GM23338 (cell line): ENCODE measurements at places on chromosomes 16 and 17. TPM values are rescaled to one million over a fixed set of nuclear protein-coding genes. Genes with fewer than 3 reads are reported as not detected.

The ZACN gene
- polyA plus RNA-seq, result 0.47 and 0.82 TPM in 2 replicates

The RPRML gene
- 2.1 and 3.4 TPM in 2 replicates for polyA plus RNA-seq

The SPG7 gene
- 69.4 and 77.1 TPM in 2 replicates for polyA plus RNA-seq

DNA sequence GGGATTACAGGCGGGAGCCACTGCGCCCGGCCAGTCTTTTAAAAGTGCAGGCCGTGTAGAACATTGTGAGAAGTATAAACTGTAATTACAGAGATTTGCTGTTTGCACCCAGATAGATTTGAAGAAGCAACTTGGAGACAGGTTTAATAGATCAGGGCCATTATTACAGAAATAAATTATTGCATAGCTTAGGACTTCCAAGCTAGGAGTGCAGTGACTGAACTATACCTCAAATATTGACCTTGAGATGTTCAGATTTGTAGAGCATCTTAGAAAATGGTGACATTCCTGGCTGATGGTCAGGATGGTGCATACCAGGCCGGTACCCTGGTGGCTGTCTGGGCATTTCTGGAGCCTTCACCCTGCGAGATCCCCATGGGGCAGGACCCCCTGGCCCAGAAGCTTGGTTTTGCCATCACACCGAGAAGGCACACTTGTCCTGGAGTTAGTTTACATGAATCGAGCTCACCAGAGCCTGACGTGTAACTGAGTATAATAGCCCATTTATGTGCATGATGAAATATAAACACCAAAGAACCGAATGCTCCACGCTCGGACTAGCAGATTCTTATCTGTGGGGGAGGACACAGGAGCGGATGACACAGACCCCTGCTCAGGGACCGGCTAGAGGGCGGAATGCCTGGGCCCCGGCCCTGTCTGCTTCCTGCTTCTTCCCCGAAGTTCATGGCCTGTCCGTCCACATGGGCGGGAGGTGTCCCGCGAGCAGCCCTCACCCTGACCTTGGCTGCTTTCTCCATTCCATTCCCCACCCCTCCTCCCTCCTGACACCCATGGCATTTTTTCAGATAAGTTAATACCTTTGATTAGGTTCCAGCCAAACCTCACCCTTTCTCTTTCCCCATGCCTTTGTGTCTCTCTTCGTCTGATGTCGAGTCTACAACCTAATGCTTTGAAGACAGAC, 32.1 kb downstream of the CCDC40 start:
- H3K27ac ChIP-seq, result 0 out of 2 replicates have a peak overlapping the region, but pooled peaks have one; percentile 32
- no peak overlapping the region for H3K4me3 ChIP-seq
- no peaks in the 10 kb centered on the region for H3K36me3 ChIP-seq
- peaks cover 12% of the 10 kb centered on the region; the same call in 1 of the 2 replicates for H3K4me1 ChIP-seq

GRCh38 chr16:68731637-68732036, 5.5 kb upstream of the CDH1 start:
- peak overlapping the region; percentile 89; the same call in 1 of the 2 replicates for H3K27ac ChIP-seq
- DNase-seq, result no peak
- no peaks in the 10 kb centered on the region for H3K36me3 ChIP-seq
- H3K4me1 ChIP-seq, result peaks cover 22% of the 10 kb centered on the region

DNA sequence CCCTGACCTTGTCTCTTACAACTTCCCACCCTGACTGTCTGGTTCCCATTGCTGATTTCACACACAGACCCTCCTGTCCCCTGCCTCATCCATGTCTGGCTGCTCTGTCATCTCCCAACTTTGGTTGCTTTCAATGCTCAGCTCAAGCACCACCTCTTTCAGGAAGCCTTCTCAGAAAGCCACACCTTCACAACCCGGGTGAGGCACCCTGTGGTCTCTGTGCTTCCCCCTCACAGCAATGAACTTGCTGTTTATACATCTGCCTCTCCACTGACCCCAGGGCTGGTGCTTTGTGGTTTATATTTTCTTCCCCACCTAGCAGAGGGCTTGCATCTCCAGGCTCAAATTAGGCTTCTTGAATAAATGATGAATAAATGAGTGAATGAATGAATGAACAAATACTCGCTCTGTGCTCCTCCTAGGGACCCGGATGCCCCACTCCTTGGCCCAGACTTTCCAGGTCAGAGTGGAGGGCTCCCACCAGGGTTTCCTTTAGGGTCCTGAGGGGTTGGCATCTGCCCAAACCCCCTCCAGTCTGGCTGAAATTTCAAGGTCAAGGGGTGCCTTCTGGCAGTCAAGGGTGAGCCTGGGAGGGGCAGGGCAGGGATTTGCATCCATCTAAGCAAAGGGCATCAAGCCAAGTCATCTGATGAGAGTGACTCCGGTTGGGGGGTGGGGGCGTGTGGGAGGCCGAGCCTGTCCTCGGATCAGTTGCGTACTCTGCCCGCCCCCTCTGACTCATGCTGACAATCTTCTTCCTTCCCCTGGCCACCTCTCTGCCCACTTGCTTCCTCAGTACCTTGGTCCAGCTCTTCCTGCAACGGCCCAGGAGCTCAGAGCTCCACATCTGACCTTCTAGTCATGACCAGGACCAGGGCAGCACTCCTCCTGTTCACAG, at the start of gene ITGAX:
Gene ITGAX, plus strand, starts transcription at position 783 of the 898 bp plus-strand sequence. Its CDS starts 79 bp downstream, at position 862.
- H3K4me3 ChIP-seq, result no peak within 1 kb of the TSS
- no peaks in the 10 kb centered on the region for H3K27me3 ChIP-seq
- no peak within 1 kb of the TSS for H3K27ac ChIP-seq
- no peaks in the 10 kb centered on the region for H3K4me1 ChIP-seq
- no peaks in the 10 kb centered on the region for H3K36me3 ChIP-seq

- H3K4me3 ChIP-seq, result no peak overlapping the region
- no peaks in the 10 kb centered on the region for H3K36me3 ChIP-seq
- H3K27me3 ChIP-seq, result no peaks in the 10 kb centered on the region
- no peaks in the 10 kb centered on the region for H3K4me1 ChIP-seq
Measured at GRCh38 chr17:31574458-31574857, 183.0 kb downstream of the RAB11FIP4 start.

GRCh38 chr17:67123699-67124098, 79.3 kb downstream of the CACNG1 start:
- DNase-seq, result no peak
- H3K27me3 ChIP-seq, result no peaks in the 10 kb centered on the region
- H3K36me3 ChIP-seq, result no peaks in the 10 kb centered on the region; the same call in 1 of the 2 replicates
- no peaks in the 10 kb centered on the region for H3K4me1 ChIP-seq
- H3K4me3 ChIP-seq, result no peak overlapping the region

The RMI2 gene
- polyA plus RNA-seq, result 103 and 108 TPM in 2 replicates

The CD300E gene
- not detected in 2 replicates for polyA plus RNA-seq

- H3K27me3 ChIP-seq, result peaks cover 7% of the 10 kb centered on the region; the same call in 1 of the 2 replicates
- peaks cover 17% of the 10 kb centered on the region; the same call in 1 of the 2 replicates for H3K4me1 ChIP-seq
- no peak overlapping the region for H3K27ac ChIP-seq
- no peak overlapping the region for H3K4me3 ChIP-seq
- no peaks in the 10 kb centered on the region for H3K36me3 ChIP-seq
Measured at GRCh38 chr17:81037798-81038733, 3.1 kb downstream of the BAIAP2 start.

- no peak overlapping the region for H3K4me3 ChIP-seq
- DNase-seq, result peak; percentile 26
- no peaks in the 10 kb centered on the region for H3K36me3 ChIP-seq
- H3K27ac ChIP-seq, result no peak overlapping the region
- H3K27me3 ChIP-seq, result peaks cover 11% of the 10 kb centered on the region; the same call in 1 of the 2 replicates
Measured at GRCh38 chr17:49779739-49780231, 8.7 kb upstream of the KAT7 start.

The NLRC3 gene
- 0.11 and 0.28 TPM in 2 replicates for polyA plus RNA-seq

GRCh38 chr17:29956225-29956624, 14.8 kb downstream of the EFCAB5 start:
- no peaks in the 10 kb centered on the region for H3K27me3 ChIP-seq
- no peak overlapping the region for H3K27ac ChIP-seq
- H3K36me3 ChIP-seq, result no peaks in the 10 kb centered on the region
- H3K4me1 ChIP-seq, result no peaks in the 10 kb centered on the region
- no peak for DNase-seq
- no peak overlapping the region for H3K4me3 ChIP-seq

The CHTF18 gene
- polyA plus RNA-seq, result 61.3 and 69.2 TPM in 2 replicates

DNA sequence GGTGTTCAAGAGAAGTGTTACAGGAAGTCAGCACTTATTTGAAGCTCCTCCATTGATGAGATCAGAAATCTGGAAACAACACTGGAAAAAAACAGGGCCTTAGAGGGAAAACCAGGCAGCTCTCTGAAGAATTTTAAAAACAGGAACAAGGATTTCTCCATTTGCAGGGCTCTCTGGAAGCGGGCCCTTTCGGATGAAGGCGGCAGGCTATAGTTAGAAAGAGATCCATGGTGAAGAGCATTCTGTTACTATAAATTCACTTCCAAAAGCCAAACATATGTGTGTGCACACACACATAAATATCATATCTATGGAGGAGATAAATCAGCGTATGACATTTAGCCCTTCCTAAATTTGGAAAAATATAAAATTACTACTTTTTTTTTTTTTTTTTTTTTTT, 42.6 kb upstream of the GRIN2A start:
- H3K27ac ChIP-seq, result no peak overlapping the region
- H3K27me3 ChIP-seq, result no peaks in the 10 kb centered on the region
- no peaks in the 10 kb centered on the region for H3K36me3 ChIP-seq
- H3K4me1 ChIP-seq, result no peaks in the 10 kb centered on the region

The KLHL10 gene
- polyA plus RNA-seq, result 0.13 TPM in 1 of 2 replicates, not detected in the other

The SLC13A2 gene
- not detected in 2 replicates for polyA plus RNA-seq
